Stromal cell of bone marrow (primary cell): ENCODE measurements at places on chromosomes 16 and 17.

GRCh38 chr16:76450890-76451289, 173.7 kb downstream of the CNTNAP4 start:
- no peak for DNase-seq

DNA sequence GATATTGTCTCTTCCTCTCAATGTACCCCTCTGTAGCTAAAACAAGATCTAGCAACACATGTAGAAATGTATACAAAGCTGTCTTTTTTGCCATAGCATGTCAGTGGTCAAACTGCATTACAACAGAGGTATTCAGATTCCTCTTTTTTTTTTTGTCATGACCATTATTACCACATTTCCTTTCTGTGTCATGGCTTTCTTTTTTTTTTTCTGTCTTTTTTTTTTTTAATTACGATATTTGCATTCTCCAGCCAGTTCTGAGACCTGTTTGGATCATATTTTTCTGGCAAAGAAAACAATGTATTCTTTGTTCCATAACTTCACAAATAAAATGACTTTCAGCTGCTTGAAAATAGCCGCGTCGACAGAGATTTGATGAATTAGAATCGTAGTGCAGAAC, 27.4 kb upstream of the CAPNS2 start:
- no peak for DNase-seq

- DNase-seq = no peak
Measured at GRCh38 chr16:19292186-19292585, 6.7 kb downstream of the CLEC19A start.

DNA sequence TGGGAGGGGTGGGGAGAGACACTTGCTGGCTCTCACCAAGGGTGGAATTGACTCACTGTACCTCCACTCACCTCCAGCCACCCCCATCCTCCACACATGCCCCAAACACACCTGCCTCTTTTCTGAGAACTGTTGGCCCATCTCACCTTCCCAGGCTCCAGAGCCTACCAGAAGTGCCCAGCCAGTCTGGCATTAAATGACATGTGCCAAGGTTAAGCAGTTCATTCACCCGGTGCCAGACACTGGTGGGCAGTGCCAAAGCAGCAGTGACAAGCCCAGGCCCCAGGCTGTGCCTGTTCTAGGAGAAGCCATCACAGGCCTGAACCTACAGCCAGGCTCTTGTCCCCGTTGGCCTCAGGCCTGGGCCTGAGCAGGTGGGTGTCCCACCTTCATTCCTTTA, 11.2 kb downstream of the MVP start:
- no peak for DNase-seq

- DNase-seq = no peak
Measured at GRCh38 chr16:88705076-88705684, 1.0 kb downstream of the RNF166 start.

DNA sequence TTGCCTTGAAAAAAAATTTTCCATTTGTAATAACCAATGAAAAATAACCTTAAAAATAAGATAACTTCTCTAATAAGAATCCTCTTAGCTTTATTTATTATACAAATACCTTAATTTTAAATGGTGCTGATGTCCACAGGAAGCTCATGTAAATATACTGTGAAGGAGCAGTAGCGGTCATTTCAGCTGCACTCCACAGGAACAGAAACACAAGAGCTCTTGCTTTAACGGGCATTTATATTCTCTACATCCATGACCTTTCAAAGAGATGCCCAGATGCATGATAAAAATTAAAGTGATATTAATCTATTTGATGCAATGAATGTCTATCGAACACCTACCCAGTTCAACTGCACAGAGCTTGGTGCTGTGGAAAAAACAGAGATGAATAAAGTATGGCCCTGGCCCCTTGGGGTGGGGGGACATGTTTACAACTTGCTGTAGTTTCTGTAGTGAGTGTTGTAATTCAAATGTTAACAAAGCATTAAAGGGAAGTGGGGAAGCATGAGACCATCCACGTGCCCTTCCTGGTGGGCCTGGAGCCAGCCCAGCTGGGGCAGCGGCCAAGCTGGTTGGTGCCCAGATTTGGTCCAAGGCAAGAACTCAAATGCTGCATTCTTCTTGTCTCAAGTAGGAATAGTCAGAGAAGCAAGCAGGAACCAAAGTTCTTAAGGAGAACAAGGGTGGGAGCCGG, 47.9 kb downstream of the IQCK start:
- DNase-seq = no peak

DNA sequence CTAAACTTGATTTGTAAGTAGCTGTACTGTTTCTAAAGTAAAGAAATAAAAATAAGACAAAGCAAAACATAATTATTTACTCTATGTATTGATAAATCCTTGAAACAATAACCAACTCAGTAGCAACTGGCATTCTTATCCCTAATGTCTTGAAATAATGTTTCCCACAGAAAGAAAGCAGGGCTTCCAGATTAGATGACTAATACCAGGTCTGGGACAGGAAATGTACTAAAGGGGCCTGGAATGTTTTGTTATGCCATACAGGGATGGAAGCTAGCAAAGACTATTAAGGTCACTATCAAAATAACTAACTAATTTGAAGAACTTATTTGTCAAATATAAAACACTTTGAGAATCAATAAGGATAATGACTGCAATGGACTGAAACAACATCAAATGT, 82.1 kb downstream of the CFDP1 start:
- DNase-seq = peak; percentile 61

GRCh38 chr16:50360779-50361178, 8.0 kb downstream of the BRD7 start:
- no peak for DNase-seq

DNA sequence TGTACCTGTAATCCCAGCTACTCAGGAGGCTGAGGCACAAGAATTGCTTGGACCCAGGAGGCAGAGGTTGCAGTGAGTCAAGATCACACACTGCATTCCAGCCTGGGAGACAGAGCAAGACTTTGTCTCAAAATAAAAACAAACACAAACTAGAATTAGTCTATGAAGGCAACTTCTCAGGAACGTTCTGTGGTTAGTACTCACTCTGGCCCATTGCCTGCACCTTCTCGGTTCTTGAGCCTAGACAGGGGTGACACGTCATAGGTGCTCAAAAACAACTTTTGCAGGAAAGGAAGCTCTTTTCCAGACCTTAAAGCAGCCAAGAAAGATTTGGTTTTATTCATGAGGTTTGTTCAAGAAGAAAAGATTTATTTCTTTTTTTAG, 22.3 kb upstream of the CNOT1 start:
- DNase-seq = no peak

DNA sequence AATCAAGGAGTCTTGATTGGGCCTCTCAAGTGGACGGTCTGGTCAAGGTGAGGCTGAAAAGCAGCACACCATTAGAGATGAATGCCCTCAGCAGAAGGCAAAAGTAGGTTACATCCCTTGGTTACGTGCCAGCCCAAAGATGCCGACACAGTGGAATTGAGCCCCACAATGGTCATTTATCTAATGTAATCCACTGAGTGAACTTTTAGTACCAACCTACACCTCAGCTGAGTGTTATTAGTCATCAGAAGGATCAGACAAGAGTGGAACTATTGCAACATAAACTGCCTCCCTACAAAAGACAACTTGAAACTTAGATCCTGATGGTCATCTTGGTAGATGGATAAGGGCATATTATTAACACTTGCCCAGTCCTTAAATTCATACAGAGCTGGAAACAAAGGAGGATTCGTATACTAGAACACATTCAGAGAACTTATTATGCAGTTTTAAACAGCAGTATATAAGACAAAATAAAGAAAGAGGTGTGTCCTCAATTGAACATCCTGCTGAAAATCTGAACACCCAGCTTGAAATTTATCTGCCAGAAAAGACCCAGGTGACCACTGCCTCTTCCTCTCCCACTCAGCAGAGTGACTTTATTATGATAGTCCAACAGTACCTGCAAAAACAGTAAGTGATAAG, 2.8 kb downstream of the DCUN1D3 start:
- DNase-seq = no peak

- no peak for DNase-seq
Measured at GRCh38 chr17:58539698-58540097, 25.3 kb upstream of the MTMR4 start.

DNA sequence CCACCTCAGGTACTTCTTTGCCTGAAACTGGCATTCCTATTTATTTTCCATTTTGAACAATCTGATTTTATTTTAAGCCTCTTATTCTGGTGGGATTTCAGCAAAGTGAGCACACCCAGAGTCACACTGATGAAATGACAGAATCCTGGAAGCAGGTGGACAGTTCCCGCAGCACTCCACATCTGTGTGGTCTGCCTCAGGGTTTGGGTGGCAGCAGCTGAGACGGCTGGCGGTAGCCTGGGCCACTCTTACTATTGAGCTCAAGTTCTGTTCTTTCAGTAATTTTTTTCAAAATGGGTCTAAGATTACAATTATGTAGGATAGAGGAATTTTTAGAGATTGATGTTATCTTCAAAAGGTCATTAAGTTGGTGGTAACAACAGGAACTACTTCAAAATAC, 32.5 kb upstream of the ENDOV start:
- DNase-seq = no peak

DNA sequence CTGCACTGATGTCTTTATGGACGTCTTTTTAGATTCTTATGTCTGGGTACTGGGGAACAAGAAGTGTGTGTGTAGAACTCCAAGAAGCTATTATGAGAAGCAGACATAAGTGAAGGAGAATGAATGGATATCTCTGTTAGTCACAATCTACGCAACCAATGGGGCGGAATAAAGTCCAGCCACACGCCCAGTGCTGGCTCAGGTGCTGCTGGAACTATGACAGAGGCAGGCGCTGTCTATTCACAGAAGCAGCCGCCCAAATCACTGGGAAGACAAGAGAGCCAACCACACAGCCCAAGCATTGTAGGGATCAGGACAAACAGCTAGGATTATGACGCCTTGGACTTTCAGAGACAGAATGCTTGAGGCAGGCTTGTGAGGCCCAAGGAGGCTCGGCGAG, 43.9 kb upstream of the ICAM2 start:
- no peak for DNase-seq

- peak; percentile 64 for DNase-seq
Measured at GRCh38 chr17:15954222-15954621, 9.3 kb downstream of the ADORA2B start.

DNA sequence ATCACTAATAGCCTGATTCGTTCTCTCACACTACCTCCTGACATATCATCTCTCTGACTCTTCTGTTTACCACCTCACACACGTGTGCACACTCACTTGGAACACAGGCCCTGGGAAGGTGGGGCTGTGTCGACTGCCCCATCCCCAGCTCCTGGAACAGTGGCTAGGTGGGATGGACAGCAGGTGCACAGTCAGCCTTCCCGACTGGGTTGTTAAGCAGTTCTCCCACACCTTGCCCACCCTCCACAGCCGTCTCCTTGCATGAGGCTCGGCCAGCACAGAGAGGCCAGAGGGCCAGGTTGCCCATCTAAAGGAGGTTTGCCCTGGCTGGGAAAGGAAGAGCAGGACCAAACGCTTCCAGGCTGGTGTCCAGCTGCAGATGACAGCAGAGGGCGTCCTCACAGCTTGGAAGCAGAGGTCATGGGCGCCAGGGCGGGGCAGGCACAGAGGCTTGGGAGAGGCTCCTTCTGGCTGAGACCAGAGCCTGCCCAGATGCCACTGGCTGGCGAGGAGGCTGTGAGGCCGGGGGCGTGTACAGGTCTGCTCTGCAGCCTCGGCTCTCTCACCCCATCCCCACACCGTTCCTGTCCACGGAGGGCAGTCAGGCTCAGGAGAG, 92.8 kb downstream of the AMFR start:
- DNase-seq = peak; percentile 25

DNA sequence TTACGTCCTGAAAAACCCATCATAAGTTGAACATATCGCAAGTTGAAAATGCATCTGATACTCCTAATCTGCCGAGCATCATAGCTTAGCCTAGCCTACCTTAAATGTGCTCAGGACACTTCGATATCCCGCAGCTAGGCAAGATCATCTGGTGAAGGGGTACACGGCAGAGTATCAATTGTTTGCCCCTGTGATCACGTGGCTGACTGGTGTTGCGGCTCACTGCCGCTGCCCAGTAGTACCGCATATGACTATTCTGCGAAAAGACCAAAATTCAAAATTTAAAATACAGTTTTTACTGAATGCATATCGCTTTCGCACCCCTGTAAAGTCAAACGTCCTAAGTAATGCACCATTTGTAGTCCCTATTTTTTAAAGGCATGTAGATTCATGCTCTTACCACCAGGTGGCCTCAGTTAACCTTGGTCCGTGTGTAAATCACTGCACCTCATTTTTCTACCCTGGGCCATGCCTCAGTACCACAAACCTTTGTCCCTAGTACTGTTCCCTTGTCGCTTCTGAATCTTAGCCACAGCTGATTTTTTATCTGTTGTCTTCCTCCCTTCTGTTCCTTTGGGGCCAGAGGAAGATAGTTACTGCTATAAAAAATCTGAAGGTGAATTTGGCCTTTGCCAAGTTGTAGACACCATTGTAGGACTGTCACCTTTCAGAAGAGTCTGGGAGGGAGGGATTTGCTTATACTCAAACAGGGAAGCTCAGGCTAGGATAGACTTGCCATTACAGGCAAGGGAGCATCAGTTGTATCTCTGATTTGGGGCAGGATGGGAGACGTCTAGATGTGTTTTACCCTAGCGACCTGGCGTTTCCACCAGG, 34.4 kb downstream of the WWP2 start:
- DNase-seq = peak; percentile 59
